CD8-positive, alpha-beta T cell (primary cell): ENCODE measurements at places on chromosomes 7 and 10.

- peak; percentile 1 for DNase-seq
These were observed 427.1 kb downstream of the GPAM start for GRCh38 chr10:111756217-111757061.

DNA sequence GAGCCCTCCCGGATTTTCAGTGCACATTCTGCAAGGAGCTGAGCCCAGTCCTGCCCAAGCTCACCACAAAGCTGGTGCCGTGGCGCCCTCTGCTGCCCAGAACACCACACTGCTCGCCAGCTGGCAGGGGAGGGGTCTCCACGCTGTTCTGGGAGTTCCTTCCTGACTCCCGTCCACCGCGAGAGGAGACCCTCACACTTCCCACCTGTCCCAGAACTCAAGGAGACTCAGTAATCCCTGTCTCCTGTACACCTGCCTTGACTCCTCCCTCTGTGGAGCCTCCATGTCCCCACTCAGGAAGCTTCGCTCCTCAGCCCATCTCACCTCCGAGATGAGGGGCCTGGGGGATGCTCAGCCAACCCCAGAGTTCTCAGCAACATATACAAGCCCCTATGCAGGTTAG, 11.3 kb downstream of the C10orf105 start:
- peak; percentile 75 for DNase-seq

DNA sequence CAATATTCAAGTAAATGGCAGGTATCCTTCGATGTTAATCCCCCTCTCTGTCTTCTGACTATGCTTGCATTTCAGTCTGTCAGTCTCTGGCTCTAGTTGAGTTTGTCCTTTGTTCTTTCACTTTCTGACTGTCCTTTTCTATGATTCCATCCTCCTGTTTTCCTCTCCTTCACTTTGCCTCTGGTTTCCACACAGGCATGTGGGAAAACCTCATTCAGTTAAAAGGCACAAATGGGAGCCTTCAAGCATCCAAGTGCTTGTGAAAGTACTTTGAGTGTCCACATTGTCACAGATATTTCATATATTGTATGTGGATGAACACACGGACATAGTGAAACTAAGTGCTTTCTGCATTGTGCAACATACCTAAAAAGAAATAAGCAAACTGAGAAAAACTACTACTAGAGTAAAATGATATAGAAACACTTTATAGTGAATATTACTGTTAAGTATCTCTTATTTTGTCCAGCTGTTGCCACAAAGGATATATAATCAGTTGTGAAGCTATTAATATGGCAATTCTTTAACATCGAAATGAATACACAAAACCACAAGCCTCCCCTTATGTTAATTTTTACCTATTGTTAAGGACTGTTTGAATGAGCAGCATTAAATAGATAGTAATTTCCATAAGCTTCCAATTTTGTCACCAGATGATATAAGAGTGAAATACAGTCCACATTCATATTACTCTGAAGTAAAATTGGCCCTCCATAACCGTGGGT, 71.7 kb downstream of the NRBF2 start:
- no peak for DNase-seq

DNA sequence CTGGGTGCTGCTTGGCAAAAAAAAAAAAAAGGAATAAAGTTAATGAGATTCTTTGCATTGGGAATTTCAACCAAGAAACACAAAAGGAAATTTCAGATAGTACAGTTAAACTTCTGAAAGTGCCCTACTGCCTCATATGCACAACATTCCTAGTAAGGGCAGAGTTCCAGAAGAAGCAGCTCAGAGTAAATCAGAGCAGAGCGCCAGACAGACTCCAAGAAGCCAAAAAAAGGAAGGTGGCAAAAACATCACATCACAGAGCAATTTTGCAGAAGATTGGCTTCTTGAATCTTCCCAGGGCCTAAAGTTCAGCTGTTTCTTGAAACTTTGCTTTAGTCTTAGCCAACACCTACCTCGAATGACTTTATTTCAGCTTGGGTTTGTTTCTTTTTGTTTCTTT, 544.1 kb downstream of the XPNPEP1 start:
- DNase-seq, result no peak

DNA sequence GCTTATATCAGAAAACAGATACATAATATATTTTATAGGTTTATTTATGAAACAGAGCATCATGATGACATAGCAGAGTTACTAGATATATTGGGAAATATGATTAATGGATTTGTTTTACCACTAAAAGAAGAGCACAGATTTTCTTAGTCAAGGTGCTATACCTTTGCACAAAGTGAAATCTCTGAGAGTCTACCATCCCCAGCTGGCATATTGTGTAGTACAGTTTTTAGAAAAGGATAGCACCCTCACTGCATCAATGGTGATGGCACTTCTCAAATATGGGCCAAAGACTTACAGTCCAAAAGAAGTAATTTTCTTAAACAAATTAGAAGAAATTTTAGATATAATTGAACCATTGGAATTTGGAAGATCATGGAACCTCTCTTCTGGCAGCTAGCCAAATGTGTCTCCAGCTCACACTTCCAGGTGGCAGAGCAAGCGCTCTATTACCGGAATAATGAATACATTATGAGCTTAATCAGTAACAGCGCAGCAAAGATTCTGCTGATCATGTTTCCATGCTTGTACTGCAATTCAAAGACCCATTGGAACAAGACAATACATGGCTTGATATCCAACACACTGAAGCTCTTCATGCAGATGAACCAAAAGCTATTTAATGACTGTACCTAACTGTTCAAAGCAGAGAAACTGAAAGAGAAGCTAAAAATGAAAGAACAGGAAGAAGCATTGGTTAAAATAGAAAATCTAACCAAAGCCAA, 21.9 kb upstream of the CREB3L2 start:
- DNase-seq, result no peak

GRCh38 chr7:127893547-127893946, 137.7 kb downstream of the LRRC4 start:
- DNase-seq, result no peak

GRCh38 chr10:132551093-132551807, 13.7 kb downstream of the INPP5A start:
- no peak for DNase-seq

DNA sequence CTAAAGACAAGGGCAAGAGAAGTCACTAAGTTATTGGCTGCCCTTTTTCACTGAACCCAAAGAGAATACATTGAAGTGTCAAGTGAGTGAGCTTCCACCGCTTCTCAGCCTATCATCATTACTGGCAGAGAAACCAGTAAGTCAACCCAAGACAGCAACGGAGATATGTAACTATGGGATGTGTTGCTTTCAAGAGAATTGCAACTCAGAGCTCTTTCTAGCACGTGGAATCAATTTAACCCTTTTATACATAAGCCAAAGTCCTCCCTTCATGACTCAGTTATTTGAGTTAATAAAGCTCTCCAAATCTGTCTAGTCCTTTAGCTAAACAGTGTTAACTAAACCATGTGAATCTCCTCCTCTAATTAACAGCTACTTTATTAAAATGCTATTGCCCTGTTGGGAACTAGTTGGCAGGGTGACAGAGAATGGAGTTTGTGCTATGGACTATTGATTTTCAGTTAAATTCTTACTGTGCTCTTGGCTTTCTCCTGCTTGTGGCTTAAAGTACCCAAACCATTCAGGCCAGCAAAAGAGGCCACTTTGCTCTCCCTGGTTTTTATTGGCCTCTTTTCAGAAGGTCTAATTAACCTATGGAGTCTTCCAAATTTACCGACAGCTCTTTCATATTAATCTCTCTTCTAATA, 287.7 kb downstream of the NRG3 start:
- DNase-seq, result no peak

GRCh38 chr7:35424869-35425495, 171.1 kb upstream of the TBX20 start:
- DNase-seq, result peak; percentile 23

- DNase-seq, result no peak
These were observed 71.1 kb upstream of the KAT6B start for GRCh38 chr10:74755273-74755672.

- no peak for DNase-seq
These were observed 82.6 kb upstream of the CHCHD3 start for GRCh38 chr7:133164498-133164897.

GRCh38 chr7:142459551-142459963, 201.7 kb upstream of the PRSS58 start:
- DNase-seq, result peak; percentile 69

GRCh38 chr10:73096449-73097304, at the start of gene P4HA1:
Gene P4HA1, minus strand, starts transcription at chr10:73096866. Its CDS starts 21,983 bp downstream, at chr10:73074883.
- DNase-seq, result peak; percentile 96

DNA sequence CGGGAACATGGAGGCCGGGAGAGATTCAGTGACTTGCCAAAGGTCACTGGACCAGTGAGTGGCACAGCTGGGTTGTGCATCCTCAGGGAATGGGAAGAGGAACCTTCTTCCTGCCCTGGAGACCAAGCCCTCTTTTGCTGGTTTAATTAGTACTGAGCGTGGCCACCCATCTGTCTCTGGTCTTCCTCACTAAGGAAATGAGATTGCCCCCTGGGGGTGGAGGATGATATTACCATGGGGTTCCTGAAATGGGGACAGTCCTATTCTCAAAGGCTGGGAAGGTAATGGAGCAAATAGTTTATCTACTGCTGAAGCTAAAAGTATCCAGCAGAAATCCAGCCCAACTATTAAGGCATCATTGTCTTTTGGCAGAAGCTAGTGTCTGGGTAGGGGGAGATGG, 98.6 kb upstream of the FGFR2 start:
- no peak for DNase-seq

GRCh38 chr10:29563420-29564035, 71.2 kb downstream of the SVIL start:
- no peak for DNase-seq

- no peak for DNase-seq
These were observed 10.9 kb downstream of the PPA1 start for GRCh38 chr10:70222340-70222794.
